ENCODE measurements at places on chromosomes 12 and 14.

- DNase-seq = no peak
Measured at GRCh38 chr12:112803620-112804282, 12.2 kb downstream of the RPH3A start.

DNA sequence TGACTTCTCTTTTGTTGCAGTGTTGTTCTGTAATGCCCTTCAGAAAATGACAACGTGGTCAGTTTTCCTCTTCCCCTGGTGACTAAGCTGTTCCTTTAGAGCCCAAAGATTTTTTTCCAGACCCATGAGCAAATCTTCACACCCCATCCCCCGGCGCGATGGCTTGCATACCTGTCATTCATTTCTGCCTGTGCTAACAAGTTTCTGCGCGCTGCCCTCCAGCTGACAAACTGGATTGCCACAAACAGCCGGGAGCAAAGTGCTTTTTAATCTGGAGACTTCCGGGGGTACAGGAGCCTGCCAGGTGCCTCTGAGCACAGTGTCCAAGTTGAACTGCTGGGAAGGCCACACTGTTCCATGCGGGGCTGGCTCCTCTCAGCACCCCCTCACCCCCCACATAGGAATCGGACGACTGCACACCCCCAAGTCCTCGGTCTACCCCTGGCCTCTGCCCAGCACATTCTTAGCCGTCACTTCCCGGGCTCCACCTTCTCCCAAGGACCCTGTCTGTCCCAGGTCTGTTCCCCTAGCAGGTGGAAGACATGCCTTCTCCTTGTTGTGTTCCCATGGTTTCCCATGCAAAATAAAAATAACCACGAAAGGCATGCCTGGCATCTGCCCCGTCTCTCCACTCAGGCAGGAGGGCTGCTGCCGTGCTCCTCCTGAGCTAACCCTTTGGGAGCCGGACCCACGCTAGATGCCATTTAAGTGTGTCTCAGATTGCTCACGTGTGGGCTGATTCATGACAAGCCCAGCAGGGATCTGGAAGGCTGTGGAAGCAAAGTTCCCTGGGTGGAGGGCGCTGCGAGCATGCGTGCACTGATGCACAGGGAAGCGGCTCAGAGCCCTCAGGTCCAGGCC, 14.1 kb downstream of the RILPL1 start:
- DNase-seq = no peak

DNA sequence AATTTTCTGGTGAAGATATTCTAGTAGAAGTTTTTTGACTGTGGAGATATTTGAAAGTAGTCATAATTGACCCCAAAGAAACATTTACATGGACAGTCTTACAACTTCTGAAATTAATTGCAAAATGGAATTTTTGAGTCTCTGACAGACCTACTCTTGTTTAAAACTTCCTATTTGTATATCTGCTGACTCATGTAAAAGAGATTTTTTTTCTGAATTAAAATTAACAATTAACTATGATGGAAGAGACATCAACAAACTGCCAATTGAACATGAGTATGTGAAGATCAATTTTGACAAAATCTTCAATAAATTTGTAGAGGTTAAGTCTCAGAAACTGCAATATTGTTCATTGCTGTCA, 108.5 kb upstream of the MAX start:
- no peak for DNase-seq

DNA sequence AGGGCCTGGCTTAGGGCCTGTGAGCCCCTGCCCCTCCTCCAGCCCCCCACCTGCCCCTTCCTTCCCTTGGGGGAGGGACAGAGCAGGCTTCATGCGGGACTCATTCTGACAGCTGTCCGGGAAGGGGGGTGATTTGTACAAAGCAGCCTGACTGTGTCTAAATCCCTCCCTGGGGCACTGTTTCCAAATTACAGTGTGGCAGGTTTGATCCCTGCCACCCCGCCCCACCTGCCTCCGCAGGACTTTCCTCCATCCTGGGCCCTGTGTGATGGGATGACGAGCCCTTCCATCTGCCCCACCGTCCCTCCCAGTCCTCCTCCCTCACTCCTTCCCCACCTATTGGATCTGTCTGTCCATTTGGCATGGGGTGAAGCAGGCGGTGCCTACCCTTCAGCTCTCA, 363.9 kb downstream of the BCL11B start:
- DNase-seq = no peak

GRCh38 chr12:105775343-105775742, 363.4 kb downstream of the NUAK1 start:
- DNase-seq = no peak

- no peak for DNase-seq
Measured at GRCh38 chr14:43949400-43949799, 557.7 kb downstream of the FSCB start.

- peak; percentile 83 for DNase-seq
Measured at GRCh38 chr12:125149160-125150108, 84.2 kb downstream of the AACS start.

- peak; percentile 86 for DNase-seq
Measured at GRCh38 chr12:57754411-57755193, at the start of gene MARCHF9. Gene MARCHF9, plus strand, starts transcription at chr12:57755103. Its CDS starts 426 bp downstream, at chr12:57755529.

DNA sequence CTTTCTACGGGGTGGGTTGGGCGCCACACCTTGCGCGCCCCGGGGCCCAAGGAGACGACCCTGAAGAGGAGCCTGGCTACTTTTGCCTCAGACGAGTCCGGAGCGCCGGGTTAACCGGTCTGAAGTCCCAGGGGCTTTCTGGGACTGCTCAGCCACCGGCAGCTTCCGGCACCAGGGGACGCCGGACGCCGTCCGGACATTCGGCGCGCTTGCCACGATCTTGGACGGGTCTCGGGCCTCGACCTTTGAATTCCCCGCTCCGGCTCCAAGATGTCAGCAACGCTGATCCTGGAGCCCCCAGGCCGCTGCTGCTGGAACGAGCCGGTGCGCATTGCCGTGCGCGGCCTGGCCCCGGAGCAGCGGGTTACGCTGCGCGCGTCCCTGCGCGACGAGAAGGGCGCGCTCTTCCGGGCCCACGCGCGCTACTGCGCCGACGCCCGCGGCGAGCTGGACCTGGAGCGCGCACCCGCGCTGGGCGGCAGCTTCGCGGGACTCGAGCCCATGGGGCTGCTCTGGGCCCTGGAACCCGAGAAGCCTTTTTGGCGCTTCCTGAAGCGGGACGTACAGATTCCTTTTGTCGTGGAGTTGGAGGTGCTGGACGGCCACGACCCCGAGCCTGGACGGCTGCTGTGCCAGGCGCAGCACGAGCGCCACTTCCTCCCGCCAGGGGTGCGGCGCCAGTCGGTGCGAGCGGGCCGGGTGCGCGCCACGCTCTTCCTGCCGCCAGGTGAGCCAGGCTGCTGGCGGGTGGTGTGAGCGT, at the start of gene ACOT4:
Gene ACOT4 (plus strand): TSS at position 184 of the 760 bp plus-strand sequence. CDS start 87 bp downstream, at position 271.
- peak; percentile 78 for DNase-seq

GRCh38 chr12:23446746-23447145, 502.7 kb downstream of the SOX5 start:
- DNase-seq = no peak

GRCh38 chr12:114499338-114499737, 93.4 kb upstream of the TBX5 start:
- DNase-seq = no peak

DNA sequence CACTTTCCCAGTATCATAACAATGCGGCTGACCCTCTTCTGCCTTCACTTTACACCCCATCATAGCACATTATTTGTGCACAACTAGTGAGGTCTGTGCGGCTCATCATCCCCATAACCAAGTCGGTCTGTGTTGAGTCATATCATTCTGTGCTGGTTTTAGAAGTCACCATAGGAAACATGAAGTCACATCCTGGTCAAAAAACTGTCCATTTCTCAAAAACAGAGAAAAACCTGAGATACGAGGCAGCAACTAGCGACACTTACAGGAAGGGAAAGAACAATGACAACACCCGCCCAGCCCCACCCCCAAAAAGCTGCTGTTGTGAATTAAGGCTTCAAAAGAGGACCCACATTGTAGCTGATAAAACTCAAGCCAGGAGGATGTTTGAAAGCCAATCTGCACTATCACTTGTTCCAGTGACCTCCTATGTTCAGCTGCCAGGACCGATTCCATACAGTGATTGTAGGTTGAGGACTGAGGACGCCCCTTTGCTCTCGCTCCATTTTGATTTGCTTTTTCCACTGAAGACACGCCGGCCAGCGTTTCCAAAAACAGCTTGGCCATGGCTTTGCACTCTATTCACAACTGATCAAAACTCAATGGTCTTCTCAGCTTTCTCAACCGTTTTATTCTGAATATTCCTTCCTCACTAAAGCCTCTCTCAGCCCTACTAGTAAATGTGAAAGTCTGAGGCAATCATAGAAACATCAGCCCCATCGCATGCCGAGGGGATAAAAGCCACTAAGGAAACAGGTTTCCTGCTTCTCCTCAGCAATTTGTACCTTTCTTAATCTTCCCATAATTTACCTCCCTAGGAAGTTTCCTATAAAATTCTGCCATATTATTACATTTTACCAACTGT, 87.5 kb downstream of the DUSP16 start:
- peak; percentile 91 for DNase-seq

GRCh38 chr12:23950210-23950774, 822 bp upstream of the SOX5 start:
- no peak for DNase-seq

- DNase-seq = no peak
Measured at GRCh38 chr12:38555620-38556591, 239.3 kb downstream of the ALG10B start.

DNA sequence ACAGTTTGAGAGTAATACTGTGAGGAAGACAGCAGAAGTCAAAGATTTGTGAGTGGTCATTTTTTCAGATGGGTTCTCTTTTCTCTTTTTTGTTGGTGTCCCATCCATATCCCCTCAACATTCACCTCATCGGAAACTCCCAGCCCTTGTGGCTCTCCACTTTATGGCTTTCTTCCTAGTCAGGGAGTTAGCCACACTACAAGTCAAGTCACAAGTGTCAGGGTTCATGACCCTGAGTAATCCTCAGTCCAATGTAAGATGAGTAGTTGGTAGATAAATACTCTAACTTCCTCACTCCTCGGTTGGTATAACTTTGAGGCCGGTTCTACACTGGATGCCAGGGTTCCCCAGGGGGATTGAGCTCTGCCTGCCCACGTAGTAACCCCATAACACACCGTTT, 41.4 kb downstream of the PTGER2 start:
- DNase-seq = no peak

- no peak for DNase-seq
Measured at GRCh38 chr14:52876311-52876710, 74.5 kb downstream of the FERMT2 start.

DNA sequence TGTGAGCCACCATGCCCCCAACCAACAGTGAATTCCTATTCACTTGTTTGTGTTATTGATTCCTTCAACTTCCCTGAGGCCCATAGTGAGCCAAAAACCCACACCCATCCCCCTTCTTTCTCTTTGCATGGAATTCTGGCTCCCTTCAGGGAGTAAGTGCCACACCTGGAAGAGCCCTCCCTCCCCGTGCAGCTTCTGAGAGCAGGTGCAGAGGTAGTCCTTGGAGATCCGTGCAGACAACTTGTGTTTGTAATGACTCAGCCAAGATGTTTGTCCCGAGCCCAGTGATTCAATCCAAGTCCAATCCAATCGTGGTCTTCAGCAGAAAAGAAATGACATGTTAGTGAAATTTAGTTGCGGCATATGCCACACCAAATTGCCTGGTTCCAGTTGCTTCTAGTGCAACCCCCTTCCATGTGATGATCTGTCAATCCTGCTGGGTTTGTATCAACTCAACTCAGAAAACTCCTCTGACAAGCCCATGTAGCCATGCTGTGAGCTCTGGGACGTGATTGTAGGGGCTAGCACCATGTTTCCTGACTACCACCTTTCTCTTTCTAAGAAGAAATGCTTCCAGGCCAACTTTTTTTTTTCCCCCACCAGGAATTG, 27.5 kb downstream of the GPRC5A start:
- DNase-seq = no peak

- no peak for DNase-seq
Measured at GRCh38 chr12:61810486-61810885, 449.7 kb upstream of the USP15 start.
